Left ventricle myocardium inferior (tissue), 1 donor: ENCODE measurements at places on chromosomes 16 and 17. TPM values are rescaled to one million over a fixed set of nuclear protein-coding genes. Genes with fewer than 3 reads are reported as not detected.

RSL1D1 gene
- 117 TPM for total RNA-seq

ABAT gene
- 14.5 TPM for total RNA-seq

DNAAF1 gene
- 0.14 TPM for total RNA-seq

IFI35 gene
- total RNA-seq, result 11.5 TPM

CHRNE gene
- 1.5 TPM for total RNA-seq

SPATA32 gene
- not detected for total RNA-seq

ZDHHC1 gene
- 2.9 TPM for total RNA-seq

MMD gene
- total RNA-seq, result 9.5 TPM

NRN1L gene
- total RNA-seq, result 0.49 TPM

NPIPB8 gene
- not detected for total RNA-seq

ARL5C gene
- total RNA-seq, result not detected

VAT1L gene
- total RNA-seq, result 13.1 TPM

CES1 gene
- total RNA-seq, result 29.1 TPM

USP43 gene
- total RNA-seq, result 0.08 TPM

SARM1 gene
- 5.1 TPM for total RNA-seq

RAB37 gene
- 1.9 TPM for total RNA-seq

PIK3R5 gene
- 2.7 TPM for total RNA-seq

TPPP3 gene
- total RNA-seq, result 15.5 TPM

ABCC6 gene
- total RNA-seq, result 1.2 TPM

TNFRSF17 gene
- total RNA-seq, result not detected

TRIM72 gene
- 0.91 TPM for total RNA-seq

TSPAN10 gene
- 0.30 TPM for total RNA-seq

CRISPLD2 gene
- total RNA-seq, result 12.8 TPM

CCT6B gene
- 2.6 TPM for total RNA-seq

PLA2G10 gene
- total RNA-seq, result not detected
